ENCODE measurements at places on chromosomes 11 and 22.

DNA sequence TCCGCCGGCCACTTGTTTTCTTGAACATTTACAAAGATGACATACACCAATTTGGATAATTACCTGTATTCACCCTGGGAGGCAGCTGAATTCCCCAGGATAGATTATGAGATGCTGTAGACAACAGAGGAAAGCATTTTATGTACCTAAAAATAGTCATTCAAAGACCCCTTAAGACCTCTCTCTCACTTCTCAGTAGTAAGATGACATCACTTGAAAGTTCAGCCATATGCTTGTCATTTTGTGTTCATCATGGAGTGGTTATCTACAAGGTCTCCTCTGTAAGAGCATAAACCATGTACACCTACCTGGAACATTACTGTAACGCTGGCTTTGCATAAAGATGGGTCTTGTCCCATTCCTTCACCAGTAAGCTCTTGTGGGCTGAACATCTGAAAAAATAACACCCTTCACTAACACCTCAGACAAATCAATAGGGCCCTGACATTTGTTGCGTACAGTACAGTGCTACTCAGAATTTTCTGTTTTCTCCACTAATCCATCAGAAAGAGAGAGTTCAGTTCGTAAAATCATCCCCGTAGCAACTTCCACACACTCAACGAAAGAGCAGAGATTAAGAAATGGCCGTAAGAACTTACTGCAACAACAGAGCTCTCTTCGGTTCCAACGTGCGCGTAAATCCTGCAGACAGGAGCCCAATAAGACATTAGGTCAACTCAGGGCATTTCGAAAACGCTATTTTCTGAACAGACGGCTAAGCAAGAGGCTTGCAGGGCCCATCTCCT, 15.6 kb upstream of the WDR74 start:
- DNase-seq = no peak

- DNase-seq = no peak
These were observed 464.9 kb upstream of the CCDC90B start for GRCh38 chr11:83751041-83751440.

- no peak for DNase-seq
These were observed 10.9 kb downstream of the SMCO4 start for GRCh38 chr11:93532281-93532789.

- no peak for DNase-seq
These were observed 7.5 kb upstream of the GGA1 start for GRCh38 chr22:37601203-37601539.

DNA sequence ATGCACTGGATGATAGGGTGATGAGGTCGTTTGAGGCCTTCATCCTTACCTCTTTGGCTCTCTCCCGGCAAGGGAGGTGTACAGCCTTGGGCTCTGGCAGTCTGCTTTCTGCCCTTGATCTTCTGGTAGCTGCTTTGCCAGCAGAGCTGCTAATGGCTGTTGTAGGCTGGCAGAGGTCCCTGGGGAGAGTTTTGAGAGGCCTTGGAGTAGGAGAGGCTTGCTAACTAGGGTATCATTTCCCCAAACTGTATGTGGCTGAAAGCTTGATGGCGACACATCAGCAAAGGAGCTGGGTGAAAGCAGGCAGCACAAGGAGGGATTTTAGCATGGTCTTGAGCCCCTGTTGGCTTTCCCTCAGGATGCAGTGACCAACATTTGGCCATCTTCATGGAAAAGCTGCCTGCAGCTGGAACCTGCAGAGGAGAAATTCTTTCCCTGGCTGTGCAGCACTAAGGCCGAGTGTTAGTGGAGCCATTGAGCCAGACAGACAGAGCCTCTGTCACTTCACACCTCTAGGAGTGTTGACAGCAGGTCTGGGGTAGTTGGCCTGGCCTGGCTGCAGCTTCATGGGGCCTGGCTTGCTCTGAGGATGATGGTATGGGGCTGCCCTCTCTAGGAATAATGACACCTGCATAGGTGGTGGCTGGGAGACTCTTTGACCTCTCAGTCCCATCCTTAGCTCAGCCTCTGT, 3.5 kb upstream of the AMPD3 start:
- DNase-seq = no peak

GRCh38 chr22:42052765-42053164, 17.8 kb downstream of the NAGA start:
- no peak for DNase-seq

DNA sequence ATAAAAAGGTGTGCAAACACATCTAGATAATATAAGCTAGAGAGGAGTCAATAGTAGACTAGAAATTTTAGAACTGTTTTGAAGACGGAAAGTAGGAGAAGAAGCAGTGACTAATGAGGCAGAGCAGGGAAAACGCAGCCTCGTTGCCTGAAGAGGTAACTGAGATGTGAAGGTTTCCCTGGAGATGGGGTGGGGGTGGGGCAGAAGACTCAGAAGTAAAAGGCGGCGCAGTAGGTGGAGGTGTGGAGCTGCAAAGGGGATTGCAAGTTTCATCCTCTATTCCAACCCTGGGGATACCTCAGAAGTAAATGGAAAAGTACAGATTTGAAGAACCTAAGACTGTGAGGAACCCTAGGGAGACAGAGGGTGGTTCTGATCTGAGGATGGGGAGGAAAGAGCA, 109.5 kb downstream of the TMPRSS5 start:
- no peak for DNase-seq

- no peak for DNase-seq
These were observed 3.7 kb upstream of the DPF2 start for GRCh38 chr11:65329944-65330403.

DNA sequence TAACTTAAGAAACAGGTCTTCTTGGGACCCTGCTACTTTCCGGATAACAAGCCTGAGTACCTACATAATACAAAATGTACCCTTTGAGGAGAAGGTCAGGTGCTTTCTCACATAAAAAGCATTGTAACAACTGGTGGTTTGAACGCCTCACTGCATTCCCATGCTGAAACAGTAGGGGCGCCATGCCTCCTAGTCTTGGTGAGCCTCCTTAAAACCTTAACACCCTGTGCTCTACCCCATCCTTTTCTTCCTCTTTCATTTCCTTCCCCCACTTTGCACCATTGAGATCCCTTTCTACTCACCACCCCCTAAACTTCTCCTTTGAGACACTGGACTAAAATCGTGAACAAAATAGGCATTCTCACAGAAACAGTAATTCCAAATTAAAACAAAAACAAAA, 729.3 kb downstream of the NTM start:
- no peak for DNase-seq

- peak; percentile 74 for DNase-seq
These were observed 14.7 kb downstream of the GATD1 start for GRCh38 chr11:762421-763072.

GRCh38 chr11:57484141-57484710, 23.9 kb downstream of the RTN4RL2 start:
- no peak for DNase-seq

DNA sequence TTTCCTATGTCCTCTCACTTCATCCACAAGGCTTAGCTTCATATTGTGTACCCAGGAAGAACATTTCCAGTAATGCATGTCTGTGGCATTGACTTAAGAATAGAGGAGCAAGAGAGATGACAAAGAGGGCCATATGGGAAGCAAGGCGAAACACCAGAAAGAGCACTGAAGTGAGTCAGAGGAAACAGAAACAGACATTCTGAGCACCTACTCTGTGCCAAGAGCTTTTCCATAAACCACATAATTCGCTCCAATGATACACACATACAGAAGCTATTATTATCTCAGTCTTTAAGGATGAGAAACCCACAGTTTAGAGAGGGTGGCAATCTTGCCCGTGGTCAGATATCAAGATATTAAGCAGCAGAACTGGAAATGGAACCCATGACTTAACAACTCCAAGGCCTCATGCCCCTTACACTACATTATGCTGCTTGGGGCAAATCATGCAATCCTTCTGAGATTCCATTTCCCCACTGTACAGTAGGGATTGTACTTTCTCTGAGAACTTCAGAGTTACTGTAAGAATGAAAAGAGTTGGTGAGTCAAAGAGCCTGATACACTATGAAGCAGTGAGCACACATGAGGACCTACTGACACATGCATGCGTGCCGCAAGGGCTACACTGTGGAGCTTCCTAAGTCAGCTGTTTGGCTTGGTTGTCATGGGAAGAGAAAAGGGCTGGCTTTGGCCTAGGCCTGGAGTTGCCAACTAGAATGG, 126.6 kb downstream of the KCNC1 start:
- DNase-seq = no peak

DNA sequence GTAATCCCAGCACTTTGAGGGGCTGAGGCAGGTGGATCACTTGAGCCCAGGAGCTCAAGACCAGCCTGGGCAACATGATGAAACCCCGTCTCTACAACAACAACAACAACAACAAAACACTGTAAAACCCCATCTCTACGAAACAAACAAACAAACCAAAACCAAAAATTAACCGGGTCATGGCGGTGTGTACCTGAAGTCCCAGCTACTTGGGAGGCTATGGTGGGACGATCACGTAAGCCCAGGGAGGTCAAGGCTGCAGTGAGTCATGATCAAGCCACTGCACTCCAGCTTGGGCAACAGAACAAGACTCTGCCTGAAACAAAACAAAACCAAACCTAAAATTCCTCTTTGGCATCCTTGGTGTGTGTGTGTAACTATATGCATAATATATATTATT, 7.0 kb upstream of the POLA2 start:
- no peak for DNase-seq

DNA sequence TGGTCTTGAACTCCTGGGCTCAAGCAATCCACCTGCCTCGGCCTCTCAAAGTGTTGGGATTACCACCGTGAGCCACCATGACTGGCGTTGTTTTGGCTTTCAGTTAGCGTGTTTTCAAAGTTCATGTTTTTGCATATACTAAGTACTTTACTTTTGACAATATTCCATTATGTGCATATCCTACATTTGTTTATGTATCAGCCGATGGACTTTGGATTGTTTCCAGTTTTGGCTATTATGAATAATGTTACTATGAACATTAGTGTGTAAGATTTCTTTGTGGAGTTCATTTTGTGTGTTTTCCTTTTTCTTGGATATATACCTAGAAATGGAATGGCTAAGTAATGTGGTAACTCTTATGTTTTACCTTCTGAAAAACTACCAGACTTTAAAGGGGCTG, 9.9 kb downstream of the CSTF3 start:
- DNase-seq = no peak

GRCh38 chr22:46381142-46381541, 45.6 kb downstream of the TRMU start:
- no peak for DNase-seq

DNA sequence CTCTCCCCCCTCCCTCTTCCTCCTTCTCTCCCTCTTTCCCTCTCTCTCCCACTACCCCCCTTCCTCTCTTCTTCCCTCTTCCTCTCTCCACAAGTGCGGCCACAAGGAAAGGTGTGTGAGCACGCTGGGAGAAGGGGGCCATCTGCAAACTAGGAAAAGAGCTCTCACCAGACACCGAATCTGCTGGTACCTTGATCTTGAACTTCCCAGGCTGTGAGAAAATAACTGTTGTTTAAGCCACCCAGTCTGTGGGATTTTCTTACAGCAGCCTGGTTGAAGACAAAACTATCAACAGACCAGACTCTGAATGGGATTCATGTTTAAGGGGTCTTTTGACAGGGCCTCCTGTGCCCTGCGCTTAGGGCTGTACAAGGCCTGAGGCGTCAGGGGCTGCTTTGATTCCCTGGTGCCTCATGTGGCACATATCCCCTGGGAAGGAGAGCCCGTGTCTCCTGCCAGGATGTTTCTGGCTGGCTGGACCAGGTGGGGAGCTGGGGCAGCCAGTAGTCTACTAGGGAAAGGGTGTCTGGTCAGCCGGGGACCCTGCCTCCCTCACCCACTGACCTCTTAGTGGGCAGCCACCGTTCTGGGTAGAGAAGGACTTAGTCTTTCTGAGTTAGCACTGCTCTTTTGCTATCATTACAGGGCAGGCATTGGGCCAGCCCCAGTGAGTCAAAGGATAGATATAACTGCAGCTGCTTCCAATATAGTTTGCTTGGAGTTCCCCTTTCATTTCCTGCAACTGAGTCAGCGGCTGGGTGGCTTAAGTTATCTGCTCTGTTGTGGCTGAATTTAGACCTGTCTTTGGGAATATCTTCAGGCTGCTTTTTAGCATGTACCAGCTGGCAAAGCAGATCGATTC, 6.2 kb downstream of the PANX1 start:
- peak; percentile 87 for DNase-seq

- no peak for DNase-seq
These were observed 297.7 kb upstream of the FAT3 start for GRCh38 chr11:91926965-91927364.

DNA sequence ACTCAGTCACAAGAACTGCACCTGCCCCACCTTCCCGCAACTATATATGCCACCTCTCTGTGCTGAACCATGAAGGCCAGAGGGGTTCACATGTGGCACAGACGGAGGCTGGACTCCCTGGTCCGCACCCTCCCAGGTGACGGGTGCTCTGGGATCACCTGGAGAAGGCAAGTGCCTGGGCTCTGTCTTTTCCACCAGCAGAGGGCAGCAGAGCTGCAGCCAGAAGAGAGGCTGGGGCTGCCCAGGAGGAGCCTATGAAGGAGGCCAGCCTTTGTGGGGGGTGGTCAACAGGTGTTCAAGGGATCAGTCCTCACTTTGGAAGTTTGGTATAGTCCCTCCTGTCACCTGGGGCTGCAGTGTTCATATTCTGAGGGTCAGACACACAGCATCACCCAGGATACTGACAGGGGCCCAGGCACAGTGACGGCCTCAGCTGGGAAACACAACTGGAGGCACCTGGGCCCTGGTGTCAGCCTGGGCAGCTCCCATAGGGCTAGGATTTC, 39.2 kb upstream of the IGLL5 start:
- no peak for DNase-seq

- peak; percentile 78 for DNase-seq
These were observed 18.1 kb downstream of the POLA2 start for GRCh38 chr11:65279741-65280440.
